ENCODE measurements at places on chromosomes 3 and 15. TPM values are rescaled to one million over a fixed set of nuclear protein-coding genes. Genes with fewer than 3 reads are reported as not detected.

DNA sequence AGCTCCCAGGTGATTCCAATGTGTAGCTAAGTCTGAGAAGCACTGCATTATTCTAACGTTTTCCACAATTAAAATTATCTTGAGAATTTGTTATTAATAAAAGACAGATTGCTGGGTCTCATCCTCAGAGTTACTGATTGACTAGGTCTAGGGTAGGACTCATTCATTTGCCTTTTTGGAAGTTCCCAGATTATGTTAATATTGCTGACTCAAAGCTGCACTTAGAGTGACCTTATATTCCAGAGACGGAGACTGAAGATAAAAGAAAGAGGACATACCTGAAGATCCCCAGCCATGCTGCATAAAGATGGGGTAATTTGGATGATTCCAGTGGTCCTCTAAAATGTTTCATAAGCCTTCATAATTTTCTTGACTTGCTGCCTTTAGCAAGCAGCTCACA, 81.8 kb downstream of the PLSCR2 start:
- no peaks in the 10 kb centered on the region for H3K27me3 ChIP-seq
- H3K36me3 ChIP-seq: no peaks in the 10 kb centered on the region
- no peaks in the 10 kb centered on the region for H3K4me1 ChIP-seq
- no peak overlapping the region for H3K27ac ChIP-seq
- no peak overlapping the region for H3K4me3 ChIP-seq

DNA sequence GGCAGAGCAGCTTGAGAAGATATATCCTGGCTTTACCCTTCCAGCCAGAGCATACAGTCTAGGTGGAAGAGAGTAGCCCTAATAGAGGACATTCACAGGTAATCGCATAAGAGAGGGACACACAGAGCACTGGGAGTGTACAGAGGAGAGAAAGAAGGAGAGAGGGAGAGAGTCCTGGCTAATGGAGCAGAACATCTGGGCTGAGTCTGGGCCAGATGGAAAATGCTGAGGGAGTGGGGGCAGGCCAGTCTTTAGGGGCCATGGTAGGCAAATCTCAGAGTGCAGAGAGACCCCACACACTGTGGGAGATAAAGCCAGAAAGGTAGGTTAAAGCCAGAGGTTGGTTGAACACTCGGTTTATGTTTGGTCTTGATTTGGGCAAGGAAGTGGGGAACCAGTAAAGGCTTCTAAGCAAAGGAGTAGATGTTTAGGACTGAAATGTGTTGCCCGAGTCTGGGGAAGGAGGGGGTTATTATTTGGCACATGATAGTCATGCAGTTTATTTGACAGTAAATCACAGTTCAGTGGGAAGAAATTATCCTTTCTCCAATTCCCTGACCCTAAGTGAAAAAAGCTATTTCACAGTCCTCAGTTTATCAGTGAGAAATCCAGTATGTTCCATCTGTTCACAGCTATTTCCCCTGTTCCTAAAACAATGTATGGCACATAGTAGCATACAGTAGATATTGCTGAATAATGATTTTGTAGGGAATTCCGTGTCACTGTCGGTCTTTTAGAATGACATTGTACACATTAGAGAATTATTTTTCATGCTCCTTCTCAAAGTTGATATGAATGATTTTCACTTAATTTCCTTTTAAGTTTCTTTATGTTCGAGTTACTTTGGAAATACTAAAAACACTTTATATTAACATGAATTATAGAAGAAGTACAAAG, 45.7 kb downstream of the PDHB start:
- DNase-seq: no peak
- no peaks in the 10 kb centered on the region for H3K27me3 ChIP-seq
- no peak overlapping the region for H3K27ac ChIP-seq
- H3K4me3 ChIP-seq: no peak overlapping the region

GRCh38 chr3:127702151-127702578, 29.4 kb downstream of the ABTB1 start:
- no peaks in the 10 kb centered on the region for H3K27me3 ChIP-seq
- 0 out of 2 replicates have a peak, but pooled peaks cover 2% of the 10 kb centered on the region for H3K36me3 ChIP-seq
- no peaks in the 10 kb centered on the region for H3K4me1 ChIP-seq
- no peak for DNase-seq

GRCh38 chr3:117200962-117201361, 491.4 kb downstream of the TUSC7 start:
- H3K27ac ChIP-seq: no peak overlapping the region
- no peaks in the 10 kb centered on the region for H3K36me3 ChIP-seq
- no peaks in the 10 kb centered on the region for H3K4me1 ChIP-seq
- no peaks in the 10 kb centered on the region for H3K27me3 ChIP-seq

DNA sequence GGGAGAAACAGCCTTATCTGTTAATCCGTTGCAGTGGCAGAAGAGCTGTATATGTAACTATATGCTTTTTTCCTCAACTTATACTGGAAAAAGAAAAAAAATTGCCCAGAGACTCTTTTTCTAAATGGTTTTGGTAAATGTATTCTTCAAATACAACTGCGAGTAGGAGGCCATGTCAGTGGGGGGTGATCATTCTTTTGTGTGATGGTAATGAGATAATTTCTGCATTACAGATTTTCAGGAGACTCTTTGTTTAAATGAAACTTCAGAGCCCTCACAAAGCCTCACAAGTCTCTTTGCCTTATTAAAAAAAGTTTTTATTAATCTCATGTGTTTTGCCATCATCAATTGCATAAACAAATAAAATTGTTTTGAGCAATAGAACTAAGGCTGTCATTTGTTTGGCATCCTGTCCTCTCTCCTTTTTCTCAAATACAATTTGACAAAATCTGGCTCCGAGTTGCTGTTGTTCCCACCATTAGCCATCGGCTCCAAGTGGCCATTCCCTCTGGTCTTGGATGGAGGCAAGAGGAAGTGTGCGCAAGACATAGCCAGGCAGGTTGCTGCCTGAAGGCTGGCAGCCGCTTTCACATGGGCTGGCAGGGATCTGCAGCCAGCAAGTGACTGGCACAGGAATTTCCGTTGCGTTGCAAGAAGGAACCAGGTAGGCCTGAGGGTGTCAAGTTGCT, 116.7 kb downstream of the FNDC3B start:
- DNase-seq: peak; percentile 58
- H3K27ac ChIP-seq: peak overlapping the region; percentile 93
- H3K4me1 ChIP-seq: peaks cover 31% of the 10 kb centered on the region
- H3K4me3 ChIP-seq: peak overlapping the region; percentile 51

Gene TIGIT
- not detected for total RNA-seq

- peaks cover 4% of the 10 kb centered on the region for H3K4me1 ChIP-seq
- no peak for DNase-seq
- H3K27me3 ChIP-seq: no peaks in the 10 kb centered on the region
- no peaks in the 10 kb centered on the region for H3K36me3 ChIP-seq
These were observed 109.7 kb upstream of the SLC7A14 start for GRCh38 chr3:170695486-170696064.

- no peak overlapping the region for H3K27ac ChIP-seq
- no peaks in the 10 kb centered on the region for H3K36me3 ChIP-seq
- H3K4me1 ChIP-seq: 0 out of 2 replicates have a peak, but pooled peaks cover 2% of the 10 kb centered on the region
- no peak for DNase-seq
These were observed 294.0 kb upstream of the SOX2 start for GRCh38 chr3:181417748-181418147.

All from H9 (cell line).